MV-4-11 (cell line): ENCODE measurements at places on chromosomes 7 and 10.

DNA sequence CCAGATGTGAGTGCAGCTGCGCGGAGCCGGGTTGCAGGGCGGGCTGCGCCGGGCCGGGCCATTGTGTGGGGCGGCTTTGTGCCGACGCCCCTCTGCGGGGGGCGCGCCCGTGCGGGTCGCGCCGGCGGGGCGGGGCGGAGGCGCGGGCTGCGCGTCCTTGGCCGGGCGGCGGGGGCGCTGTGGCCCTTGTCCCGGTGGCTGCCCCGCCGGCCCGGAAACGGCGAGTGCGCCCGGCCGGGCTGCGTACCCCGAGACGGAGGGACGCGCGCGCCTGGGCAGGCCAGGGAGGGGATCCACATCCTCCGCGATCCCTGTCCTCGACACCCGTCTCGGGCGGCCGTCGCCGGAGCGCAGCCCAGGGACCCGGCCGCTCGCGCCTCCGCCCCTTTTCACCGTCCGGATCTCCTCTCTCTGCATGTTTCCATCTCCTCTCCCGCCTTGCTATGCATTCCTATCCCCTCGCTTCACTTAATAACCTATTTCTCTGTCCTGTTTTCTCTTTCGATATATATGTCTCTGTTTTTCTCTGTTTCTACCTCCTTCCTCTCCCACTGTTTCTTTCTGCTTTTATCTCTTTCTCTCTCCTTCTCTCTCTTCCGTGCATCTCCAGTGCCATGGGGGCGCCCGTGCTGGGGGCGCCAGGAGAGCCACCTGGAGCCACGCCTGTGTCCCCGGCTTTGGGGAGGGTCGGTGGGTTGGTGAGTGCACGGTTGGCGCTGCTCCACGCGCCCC lies 765 bp downstream of the PFKFB3 start:
- DNase-seq, result peak; percentile 24

- no peak for DNase-seq
These were observed 270.1 kb downstream of the PHF14 start for GRCh38 chr7:11243739-11244138.

GRCh38 chr7:15073301-15073700 lies 170.8 kb upstream of the DGKB start:
- DNase-seq, result no peak

GRCh38 chr10:5932345-5932744 lies 42.3 kb downstream of the FBH1 start:
- DNase-seq, result no peak

GRCh38 chr10:37675449-37675848 lies 182.0 kb downstream of the ZNF248 start:
- no peak for DNase-seq

- no peak for DNase-seq
These were observed 13.0 kb upstream of the ANTXRL start for GRCh38 chr10:46273506-46274477.

DNA sequence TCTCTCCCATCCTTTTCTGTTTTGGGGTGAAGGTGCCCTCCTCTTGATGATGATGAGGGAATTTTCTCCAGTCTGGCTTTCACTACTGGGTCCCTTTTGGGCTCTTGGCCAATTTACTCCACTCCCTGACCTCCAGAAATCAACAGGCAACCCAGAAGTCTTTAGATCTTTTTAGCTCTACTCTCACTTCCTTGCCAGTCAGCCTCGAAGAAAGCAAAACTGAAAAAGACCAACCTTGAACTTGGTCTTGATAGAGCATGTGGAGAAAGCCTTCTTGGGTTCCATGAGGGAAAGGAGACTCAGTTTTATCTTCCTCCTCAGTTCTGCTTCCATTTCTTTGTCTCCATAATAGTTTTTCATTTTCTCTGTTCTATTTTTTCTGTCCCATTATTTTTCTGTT lies 91.4 kb upstream of the NPVF start:
- peak; percentile 53 for DNase-seq

- DNase-seq, result peak; percentile 94
These were observed 2.7 kb upstream of the CLEC5A start for GRCh38 chr7:141949451-141949850.

GRCh38 chr7:142313528-142313927 lies 55.7 kb upstream of the PRSS58 start:
- DNase-seq, result no peak

DNA sequence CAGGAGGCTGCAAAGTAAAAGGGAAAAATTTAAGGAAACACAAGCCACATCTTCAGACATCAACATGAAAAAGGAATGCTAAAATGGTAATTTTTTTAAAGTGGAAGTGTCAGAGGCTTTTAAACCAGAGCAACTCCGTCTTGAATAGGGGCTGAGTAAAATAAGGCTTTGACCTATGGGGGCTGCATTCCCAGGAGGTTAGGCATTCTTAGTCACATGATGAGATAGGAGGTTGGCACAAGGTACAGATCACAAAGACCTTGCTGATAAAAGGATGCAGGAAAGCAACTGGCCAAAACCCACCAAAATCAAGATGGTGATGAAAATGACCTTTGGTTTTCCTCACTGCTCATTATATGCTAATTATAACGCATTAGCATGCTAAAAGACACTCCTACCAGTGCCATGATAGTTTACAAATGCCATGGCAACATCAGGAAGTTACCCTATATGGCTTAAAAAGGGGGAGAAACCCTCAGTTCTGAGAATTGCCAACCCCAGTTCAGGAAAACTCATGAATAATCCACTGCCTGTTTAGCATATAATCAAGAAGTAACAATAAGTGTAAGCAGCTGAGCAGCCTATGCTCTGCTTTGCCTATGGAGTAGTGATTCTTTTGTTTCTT lies 128.3 kb downstream of the SKAP2 start:
- peak; percentile 47 for DNase-seq

- no peak for DNase-seq
These were observed 14.3 kb upstream of the MALSU1 start for GRCh38 chr7:23284871-23285270.

DNA sequence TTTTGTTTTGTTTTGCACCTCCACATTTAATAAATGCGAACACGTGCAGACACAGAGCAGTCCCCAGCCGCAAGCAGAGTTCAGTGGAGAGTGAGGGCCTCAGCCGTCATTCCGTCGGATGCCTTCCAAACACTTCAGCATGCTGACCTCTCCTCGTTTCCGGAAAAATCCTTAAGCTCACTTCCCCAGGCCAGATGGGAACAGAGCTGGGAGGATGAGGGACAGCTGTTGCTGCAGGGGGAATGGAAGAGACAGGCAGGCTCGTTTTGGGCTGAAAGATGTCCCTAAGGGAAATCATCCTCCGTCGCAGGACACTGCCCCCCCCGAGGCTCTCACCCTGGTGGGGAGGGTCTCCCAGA lies 17.2 kb upstream of the FGFR2 start:
- no peak for DNase-seq

GRCh38 chr10:15045380-15045779 lies 1.6 kb downstream of the OLAH start:
- peak; percentile 25 for DNase-seq

- no peak for DNase-seq
These were observed 72.3 kb downstream of the GLCCI1 start for GRCh38 chr7:8040768-8041369.

GRCh38 chr10:74511051-74511450 lies 315.3 kb upstream of the KAT6B start:
- DNase-seq, result no peak

GRCh38 chr10:61439058-61439609 lies 14.0 kb downstream of the TMEM26 start:
- no peak for DNase-seq

GRCh38 chr10:108817135-108817534 lies 1106.2 kb downstream of the XPNPEP1 start:
- no peak for DNase-seq

- no peak for DNase-seq
These were observed 93.1 kb downstream of the ADARB2 start for GRCh38 chr10:1644191-1644711.

DNA sequence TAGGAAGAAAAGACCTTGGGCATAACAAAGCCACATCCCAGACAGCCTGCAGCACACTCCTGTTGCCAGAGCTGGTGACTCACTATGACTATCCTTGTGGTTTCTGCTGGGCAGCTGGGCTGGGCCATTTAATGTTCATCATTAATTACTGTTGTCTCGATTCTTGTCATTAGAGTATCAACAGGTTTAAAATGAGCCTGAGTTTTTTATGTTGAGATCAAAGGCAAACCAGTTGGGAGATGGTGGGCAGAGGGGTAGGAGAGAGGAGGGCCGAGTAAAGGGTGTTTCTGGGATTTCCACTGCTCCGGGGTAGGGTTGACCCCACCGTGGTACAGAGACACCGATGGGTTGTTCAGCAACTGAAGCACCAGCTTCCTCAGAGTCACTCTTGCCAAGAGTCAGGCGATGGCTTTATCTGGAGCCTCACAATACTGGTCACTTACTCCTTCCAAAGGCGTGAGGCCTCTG lies 128.7 kb upstream of the LYZL1 start:
- no peak for DNase-seq

DNA sequence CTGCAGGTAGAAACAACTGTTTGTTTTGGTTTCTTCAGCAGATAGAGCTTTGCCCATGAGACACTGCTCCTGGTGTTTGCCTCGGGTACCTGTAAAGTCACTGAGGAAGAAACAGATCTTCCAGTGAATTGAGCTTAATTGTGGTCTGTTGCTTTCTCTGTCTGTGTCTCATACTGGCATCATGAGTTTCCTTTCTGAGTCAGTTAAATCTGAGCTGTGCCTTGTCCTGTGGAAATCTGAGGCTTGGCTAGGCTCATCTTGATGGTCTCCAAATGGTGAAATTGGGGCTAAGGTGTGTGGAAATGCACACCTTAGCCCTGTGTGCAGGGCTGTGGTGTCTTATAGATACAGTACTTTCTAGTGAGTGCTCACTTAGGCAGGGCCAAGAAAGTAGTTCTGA lies 67.4 kb downstream of the GBF1 start:
- no peak for DNase-seq

DNA sequence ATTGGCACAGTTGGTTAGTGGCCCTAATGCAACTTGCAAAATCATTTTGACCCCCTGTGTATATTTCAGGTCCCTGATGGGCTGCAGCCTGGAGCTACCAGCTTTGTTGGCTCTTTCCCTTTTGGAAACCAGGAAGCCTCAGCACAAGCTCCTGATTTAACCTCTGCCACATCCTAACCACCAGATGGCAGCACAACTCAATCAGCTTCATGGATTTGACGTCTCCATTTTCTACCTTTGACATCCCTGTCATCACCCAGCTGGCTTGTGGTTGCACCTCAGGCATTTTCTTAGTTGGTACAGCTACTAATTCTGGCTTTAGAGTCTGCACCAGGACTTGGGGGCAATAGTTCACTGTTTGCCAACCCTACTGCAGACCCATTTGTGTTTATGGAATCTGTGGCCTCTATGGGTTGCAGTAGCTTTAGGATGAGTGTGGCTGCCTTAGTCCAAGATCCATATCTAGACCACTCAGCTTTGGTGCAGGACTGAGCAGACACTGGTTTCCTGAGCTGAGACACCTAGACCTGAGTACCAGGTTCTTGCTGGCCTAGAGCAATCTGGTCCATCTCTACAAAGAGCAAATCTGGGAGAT lies 456.2 kb downstream of the REEP3 start:
- DNase-seq, result peak; percentile 69

GRCh38 chr7:115662120-115662519 lies 368.4 kb downstream of the TFEC start:
- no peak for DNase-seq

DNA sequence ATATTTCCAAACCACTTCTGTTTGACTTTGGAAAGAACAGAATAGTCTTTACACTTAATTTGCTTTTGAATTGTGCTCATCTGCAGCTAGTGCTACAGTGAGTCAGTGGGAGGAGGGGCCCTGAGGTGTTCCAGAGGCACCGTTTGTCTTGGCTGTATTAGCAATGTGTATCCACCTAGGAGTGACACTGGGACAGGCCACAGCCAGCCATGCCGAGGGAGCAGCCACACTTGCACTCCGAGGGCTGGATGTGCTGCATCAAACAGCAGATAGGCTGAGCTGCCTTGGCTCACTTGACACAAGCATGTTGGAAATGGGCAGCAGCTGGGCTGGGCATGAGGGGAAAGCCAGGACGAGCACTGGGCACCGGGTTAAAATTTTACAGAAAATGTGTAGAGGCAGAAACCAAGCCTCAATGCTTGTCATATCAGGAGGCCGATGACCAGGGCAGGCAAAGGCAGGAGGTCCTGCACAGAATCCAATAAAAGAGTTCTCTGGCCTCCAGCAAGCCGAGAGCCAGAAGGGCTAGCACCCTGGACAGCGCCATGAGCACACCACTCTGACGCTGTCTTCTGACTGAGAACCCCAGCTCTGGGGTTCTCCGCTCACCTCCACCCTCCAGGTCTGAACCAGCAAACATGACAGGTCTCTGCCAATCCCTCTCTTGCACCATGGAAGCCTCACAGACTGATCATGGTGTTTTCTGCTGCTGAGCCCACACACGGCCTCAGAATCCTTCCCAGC lies 163.3 kb downstream of the GRID1 start:
- peak; percentile 24 for DNase-seq

DNA sequence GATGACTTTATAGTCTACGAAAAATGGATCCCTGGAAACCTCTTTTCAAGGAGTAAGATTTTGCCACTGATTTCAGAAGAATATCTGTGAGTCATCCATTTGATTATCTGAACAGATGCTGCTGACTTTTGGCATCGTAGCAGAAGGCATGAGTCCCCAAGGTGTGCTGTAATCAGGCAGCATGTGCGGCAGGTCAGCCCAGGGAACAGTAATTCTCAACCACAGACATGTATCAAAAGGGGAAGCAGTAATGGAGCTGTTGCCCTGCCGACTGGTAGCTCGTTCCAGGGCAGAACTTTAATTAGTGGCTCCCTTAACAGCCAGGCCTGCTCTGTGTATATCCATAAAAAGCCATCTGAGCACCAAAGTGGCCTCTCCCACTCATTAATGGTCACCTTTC lies 5.7 kb upstream of the VWC2 start:
- DNase-seq, result no peak

DNA sequence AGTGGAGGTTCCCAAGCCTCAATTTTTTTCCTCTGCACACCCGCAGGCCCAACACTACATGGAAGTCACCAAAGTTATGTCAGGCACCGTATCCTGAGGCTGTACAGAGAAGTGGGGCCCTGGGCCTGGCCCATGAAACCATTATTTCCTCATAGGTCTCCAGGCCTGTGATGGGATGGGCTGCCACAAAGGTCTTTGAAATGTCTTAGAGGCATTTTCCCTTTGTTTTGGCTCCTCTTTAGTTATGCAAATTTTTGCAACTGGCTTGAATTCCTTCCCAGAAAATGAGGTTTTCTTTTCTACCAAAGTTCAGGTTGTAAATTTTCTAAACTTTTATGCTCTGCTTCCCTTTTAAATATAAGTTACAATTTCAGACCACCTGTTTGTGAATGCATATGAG lies 365.2 kb downstream of the HGF start:
- DNase-seq, result no peak
